ENCODE measurements at places on chromosomes 12 and 14.

- DNase-seq: no peak
Observed at GRCh38 chr12:94433744-94434143, 25.9 kb downstream of the CEP83 start.

- no peak for DNase-seq
Observed at GRCh38 chr14:72498646-72499045, 395.3 kb downstream of the DPF3 start.

GRCh38 chr12:28032811-28033537 lies 60.4 kb upstream of the PTHLH start:
- DNase-seq: no peak

GRCh38 chr14:61319706-61320105 lies 1.7 kb upstream of the PRKCH start:
- no peak for DNase-seq

DNA sequence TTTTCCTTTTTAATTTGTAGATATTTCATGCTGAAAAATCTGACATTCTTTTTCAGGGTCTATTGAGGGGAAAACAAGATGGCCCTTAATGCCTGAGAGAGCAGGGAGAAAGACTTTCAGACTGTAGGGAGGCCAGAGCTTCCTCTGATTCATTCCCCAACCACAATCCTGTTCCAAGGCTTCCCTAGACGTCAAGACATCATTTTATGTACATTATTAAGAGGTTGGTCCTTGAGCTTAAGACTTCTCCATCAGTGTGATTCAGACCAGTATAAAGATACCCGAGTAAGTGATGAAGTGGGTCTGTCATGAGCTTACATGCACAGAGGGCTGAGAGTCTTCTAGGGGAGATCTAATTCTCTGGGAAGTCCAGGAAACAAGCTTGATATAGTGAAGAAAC lies 57.3 kb downstream of the AVPR1A start:
- DNase-seq: no peak

DNA sequence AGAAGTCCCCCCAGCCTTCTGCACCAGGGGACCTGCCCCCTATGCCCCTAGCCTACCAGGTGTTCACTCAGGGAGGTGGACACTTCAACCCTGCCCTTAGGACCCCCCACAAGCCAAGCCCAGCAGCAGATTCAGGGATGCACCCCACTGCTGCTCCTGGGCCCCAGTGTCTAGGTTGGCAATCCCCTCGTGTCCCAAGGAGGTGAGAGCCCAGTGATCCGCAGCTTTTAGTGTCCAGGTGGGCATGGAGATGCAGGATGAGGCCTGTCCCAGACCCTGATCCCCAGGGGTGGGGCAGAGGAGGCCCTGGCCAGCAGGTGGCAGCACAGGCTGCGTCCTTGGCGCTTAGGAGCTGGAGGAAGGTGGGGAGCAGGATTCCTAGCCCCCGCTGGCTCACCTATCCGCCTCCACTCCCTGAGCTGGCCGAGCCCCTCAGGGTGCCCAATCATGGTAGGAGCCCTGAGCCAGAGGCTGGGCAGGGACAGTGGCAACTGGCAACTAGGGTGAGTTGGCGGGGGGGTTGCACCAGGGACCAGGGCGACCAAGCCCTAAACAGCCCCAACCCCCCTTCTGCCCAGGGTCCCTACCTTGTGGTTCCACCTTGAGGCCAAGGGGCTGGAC lies 4.1 kb downstream of the CKB start:
- DNase-seq: peak; percentile 60

DNA sequence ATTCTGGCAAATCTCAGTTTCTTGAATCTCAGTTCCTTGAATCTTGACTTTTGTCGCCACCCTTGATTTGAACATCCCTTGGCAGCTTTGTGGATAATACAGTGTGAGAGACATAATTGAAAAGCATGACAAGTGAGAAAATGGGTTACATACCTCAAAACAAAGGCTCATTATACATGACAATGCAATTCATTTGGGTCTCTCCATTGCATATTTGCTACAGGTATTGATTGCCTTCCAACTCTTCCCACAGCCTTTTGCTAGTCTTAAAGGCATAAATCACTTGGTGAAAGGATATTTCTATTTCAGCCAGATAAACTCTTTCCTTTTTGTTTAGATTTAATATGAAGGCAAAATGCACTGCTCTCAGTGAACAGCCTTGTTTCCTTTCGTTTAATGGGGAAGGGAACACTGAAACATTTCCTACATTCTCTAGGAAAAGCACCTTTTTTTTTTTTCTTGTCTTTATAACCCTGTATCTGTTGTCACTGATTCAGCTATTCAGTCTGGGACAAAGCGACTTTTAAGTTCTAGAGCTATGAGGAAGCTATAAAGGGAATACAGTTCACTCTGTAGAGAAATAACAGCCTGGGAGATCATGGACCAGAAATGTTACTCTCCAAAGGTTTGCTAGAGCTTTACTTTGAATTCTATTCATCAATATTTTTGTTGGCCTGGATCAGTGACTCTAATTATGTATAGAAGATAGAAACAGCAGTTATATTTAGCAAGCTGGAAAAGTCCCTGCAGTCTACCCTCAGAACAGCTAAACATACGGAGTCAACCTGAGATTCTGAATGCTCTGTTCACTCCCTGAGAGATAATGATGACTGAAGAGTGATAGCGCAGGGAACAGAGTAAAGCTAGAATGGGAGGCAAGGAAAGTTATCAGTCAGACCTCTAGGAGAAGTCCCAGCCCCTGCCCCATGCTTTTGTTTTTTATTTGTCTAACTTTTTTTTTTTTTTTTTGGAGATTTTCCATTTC lies 311.4 kb downstream of the RGS6 start:
- DNase-seq: no peak

DNA sequence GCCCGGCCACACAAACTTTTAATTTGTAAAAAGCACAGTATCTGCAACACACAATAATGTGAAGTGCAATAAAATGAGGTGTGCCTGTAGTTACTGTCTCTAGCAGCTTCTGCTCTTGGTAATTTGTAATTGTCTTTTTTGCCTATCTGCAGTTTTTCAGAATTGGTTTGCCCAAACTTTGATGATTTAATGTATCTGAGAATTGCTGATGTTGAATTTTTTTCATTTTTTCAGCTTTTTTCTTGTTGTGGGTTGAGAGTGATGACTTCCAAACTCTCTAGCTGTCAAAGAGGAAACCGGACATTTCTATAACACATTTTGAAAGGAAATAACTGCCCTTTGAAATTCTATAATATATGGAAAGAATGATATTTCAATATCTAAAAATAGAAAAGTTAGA lies 236.9 kb downstream of the RERGL start:
- DNase-seq: no peak

DNA sequence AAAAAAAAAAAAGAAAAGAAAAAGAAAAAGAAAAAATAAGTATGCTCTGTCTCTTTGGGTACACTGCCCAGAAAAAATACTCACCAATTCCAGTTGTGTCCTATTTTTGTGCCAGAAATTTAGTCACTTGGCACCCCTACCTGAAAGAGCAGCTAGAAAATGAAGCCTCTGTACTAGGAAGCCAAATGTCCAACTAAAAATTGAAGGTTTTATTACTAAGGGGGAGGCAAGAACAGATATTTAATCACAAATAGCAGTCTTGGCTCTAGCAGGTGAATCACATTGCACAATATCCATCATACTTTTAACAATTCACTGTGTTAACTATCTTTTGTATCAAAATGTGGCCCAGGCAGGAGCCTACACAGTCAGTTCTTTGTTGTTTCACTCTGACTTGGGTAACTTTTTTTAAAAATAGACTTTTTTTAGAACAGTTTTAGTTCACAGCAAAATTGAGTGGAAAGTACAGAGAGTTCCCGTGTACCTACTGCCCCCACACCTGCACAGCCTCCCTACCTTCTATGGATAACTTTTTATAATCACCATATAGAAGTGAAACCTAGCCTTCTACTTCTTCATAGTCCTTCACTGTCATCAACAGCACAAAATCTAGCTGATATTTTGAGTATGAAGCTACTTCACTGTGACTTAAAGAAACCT lies 87.1 kb upstream of the ATF7IP start:
- no peak for DNase-seq

- DNase-seq: no peak
Observed at GRCh38 chr14:101113108-101113612, 209.6 kb upstream of the RTL1 start.

DNA sequence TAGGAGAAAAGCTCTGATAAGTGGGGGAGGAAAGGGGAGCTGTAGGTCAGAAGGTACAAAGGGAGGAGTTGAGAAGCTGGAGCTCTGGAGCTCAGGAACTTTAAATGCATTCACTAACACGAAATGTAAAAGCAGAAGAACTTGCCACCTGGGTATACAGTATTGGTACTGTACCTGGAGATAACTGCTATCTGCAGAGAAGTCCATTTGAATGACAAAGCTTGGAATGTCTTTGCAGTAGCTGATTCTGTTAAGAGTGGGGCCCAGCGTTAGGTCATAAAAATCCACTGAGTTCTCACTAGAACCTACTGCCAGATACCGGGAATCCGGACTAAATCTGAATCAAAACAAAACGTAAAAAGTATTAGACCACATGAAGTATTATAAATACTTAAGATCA lies 55.6 kb downstream of the ZC3H14 start:
- no peak for DNase-seq

DNA sequence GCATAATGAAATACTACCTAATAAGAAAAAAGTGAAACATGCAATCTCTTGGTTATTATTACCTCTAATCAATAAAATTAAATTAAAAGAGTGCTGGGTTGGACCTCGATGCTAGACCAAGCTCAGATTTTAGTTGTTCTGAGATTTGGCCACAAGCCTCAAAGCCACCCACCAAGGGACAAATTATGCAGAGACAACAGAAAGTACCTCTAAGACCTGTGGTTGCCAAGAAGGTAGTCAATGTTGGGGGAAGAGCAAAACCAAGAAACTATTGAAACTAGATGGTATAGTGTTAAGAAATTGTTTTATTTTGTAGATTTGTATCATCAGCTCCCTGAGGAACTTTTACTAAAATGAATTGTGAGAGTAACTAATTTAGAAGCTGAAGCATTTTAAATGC lies 43.8 kb upstream of the ARID2 start:
- DNase-seq: no peak

- no peak for DNase-seq
Observed at GRCh38 chr12:45050751-45051571, at the start of gene DBX2. Gene DBX2, minus strand, starts transcription at chr12:45051099. Its CDS starts 172 bp downstream, at chr12:45050927.

DNA sequence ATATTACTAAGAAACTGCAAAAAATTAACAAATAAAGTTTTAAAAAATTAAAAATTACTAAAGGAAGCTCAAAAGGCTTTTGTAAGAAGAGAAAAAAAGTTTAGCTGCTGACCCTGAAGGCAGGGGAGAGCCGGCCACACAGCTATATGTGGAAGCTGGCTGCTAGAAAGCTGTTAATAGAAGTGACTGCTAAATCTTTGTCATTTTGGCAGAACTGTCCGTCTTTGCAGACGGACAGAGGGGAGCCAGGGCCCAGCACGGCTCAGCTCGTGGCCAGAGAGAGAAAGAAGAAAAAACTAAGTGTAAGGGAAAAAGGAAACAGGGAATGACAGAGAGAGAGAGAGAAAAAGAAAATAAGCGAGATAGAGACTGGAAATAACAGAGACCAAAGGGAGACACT lies 27.9 kb downstream of the PRMT8 start:
- no peak for DNase-seq

DNA sequence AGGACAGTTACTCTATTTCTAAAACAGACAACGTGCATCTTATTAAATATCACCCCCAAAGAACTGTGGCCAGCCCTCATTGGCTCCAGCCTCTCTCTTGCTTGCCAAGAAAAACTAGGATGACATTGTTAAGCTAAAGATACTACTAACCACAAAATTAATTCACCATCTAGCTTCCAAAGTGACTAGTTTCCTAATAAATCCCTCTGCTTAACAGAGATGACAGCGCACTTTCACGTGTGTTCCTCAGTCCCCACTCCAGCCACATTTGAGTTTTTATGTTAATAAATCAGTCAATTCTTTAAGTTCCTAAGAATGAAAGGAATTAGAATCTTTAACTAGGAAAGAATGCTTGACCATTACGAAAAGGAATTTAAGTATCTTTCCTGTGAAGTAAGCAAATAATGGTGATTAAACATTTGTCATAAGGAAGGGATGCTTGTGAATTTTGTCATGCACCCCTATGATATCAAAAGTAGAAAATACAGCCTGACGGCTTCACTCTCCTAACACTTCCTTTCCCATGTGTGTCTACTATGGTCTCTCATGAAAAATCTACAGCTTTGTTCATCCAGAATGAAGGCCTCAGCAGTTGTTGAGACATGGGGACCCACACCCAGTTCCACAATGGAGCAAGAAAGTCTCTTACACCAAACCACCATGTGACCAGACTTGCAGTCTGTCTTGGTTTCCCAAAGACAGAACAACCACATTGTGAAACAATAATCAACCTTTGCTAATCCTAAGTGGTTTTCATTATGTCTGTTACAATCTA lies 8.1 kb downstream of the CORO1C start:
- no peak for DNase-seq

DNA sequence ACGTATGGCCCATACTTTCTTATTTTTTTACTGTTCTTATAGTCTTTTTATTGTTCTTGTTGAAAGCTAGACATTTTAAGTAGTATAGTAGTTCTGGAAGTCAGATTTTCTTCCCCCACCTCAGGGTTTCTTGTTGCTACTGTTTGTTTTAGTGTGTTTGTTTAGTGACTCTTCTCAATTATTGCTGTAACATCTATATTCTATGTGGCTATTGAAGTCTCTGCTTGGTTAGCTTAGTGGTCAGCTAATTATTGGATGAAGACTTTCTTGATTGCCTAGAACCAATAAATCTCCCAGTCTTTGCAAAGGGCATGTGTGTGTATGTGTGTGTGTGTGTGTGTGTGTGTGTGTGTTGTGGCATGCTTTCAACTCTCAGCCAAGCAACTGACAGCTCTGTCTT lies 34.3 kb upstream of the UNC79 start:
- no peak for DNase-seq

GRCh38 chr14:90429754-90430153 lies 32.9 kb downstream of the CALM1 start:
- DNase-seq: no peak

- no peak for DNase-seq
Observed at GRCh38 chr12:106696681-106697417, 77.6 kb upstream of the RIC8B start.

- DNase-seq: no peak
Observed at GRCh38 chr12:66979251-66979650, 289.9 kb upstream of the CAND1 start.

DNA sequence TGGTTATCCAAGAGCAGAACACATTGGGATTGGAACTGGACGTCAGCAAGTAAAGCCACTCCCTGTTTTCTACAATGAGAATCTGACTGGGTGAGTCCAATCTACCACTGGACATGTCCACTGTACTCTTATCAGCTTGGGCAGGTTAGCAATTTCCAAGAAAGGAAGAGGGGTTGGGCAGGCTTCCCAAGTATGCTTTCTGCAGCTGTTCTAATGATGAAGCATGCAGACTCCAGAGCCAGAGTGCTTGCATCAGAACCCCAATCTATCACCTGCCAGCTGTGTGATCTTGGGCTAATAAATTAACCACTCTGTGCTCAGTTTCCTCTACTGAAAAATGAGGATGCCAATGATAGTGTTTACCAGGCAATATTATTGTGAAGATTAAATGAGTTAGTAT lies 92.0 kb downstream of the EMP1 start:
- no peak for DNase-seq

- peak; percentile 39 for DNase-seq
Observed at GRCh38 chr12:21656905-21657325, 727 bp downstream of the LDHB start.
